AG09319 (cell line): ENCODE measurements at places on chromosomes 5 and 9.

- DNase-seq = no peak
Measured at GRCh38 chr5:87048156-87048555, 219.5 kb upstream of the RASA1 start.

- DNase-seq = no peak
Measured at GRCh38 chr5:98541641-98542040, 231.8 kb upstream of the RGMB start.

GRCh38 chr5:149728303-149728702 is 1.8 kb upstream of the PPARGC1B start:
- no peak for DNase-seq

- no peak for DNase-seq
Measured at GRCh38 chr9:125632321-125633115, 74.5 kb downstream of the MAPKAP1 start.

DNA sequence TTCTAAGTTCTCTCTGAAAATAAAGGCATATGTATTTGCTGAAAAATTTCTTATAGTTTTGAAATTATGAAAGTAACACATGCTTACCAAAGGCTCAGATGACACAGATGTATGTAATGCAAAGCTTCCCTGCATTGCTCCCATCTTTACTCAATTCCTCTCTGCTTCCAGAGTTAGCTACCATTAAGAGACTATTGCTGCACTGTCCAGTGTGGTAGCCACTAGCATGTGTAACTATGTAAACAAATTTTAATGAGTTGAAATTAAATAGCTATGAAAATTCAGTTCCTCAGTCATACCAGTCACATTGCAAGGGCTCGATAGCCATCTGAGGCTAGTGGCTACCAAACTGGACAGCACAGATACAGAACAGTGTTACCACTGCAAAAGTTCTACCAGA is 17.9 kb downstream of the FRMD3 start:
- DNase-seq = no peak

GRCh38 chr9:23232831-23233230 is 593.2 kb downstream of the ELAVL2 start:
- no peak for DNase-seq

DNA sequence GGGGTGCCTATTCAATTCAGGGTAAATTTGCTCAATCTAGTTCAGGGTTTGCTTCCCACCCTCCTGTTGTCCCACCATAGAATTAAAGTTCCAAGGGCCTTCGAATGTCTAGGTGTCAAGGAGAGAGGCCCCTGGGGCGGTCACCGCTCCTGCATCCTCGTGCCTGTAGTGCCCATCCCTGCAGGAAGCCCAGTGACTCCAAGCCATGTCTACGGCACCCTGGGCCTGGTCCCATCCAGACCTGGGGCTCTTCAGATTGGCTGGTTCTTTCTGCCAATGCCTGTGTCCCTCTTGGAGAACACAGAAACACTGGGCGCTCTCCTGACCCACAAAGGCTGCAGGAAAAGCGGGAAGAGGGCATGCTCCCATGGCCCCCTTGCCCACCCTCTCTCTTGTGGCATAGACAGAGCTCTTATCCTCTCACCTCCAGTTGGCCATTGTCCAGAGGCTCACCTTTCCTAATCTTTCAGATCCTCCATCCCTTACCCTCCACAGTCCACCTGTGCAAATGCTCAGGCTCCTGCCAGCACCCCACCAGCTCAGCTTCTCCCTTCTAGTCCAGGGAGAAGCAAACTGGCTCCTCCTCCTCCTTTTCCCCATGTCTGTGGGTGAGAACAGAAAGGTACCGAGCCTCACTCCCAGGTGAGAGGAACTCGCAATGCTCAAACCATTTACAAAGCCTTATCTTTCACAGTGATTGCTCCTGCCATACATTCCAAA is 253.0 kb upstream of the IRX2 start:
- DNase-seq = no peak

- DNase-seq = no peak
Measured at GRCh38 chr5:123605822-123606221, 93.8 kb downstream of the CSNK1G3 start.

- DNase-seq = no peak
Measured at GRCh38 chr5:58285900-58286299, 174.0 kb downstream of the PLK2 start.

DNA sequence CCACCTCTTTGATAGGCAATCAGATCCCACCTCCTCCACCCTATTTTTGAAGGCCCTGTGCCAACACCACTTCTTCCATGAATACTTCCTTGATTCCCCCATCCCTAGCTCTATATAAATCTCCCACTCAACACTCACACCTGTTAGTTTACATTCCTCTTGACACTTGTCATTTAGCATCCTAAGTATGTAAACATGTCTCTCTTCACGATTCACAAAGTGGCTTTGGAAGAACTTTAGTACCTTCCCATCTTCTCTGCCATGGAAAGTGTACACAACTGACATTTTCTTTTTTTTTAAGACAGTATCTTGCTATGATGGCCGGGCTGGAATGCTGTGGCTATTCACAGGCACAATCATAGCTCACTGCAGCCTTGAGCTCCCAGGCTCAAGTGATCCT is 1.5 kb upstream of the FXN start:
- no peak for DNase-seq

DNA sequence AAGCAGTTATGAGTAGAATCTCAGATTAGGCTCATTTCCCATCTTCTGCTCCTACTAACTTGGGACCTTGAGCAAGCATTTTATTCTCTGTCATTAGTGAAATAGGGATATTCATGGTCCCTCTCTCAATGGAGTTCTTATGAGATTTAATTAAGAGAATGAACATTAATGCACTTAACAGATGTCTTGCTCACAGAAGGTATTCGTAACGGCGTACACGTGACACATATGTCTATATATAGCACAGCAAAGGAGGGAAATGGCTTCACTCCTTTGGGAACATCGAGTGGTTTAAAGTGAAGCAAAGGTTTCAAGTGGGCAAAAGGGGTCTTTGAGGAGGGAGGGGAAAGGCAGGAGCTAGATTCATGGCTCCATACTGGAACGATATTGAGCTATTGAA is 24.6 kb downstream of the KDM4C start:
- no peak for DNase-seq

- no peak for DNase-seq
Measured at GRCh38 chr5:132480546-132480892, 10.1 kb downstream of the IRF1 start.

- peak; percentile 81 for DNase-seq
Measured at GRCh38 chr5:82406205-82406773, 128.1 kb upstream of the RPS23 start.

DNA sequence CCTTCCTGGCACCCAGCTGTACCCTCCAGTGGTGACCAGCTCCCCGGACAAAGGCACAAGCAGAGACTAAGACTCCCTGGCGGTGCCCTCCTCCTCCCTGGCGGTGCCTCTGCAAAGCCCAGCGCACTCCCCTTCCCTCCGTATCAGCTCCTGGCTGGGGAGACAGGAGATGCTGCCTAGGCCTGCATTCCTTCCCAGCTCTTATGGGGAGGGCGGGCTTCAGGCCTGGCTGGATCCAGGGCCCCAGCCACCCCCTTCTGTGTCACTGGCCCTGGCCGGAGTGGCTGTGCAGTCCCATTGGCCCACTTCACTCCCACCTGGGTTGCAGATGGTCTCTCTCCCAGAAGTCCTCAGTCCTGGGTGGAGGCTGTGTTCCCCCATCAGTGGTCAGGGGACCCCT is 6.4 kb downstream of the LCN12 start:
- DNase-seq = no peak

GRCh38 chr5:43075319-43076293 is 35.5 kb upstream of the ANXA2R start:
- DNase-seq = no peak

DNA sequence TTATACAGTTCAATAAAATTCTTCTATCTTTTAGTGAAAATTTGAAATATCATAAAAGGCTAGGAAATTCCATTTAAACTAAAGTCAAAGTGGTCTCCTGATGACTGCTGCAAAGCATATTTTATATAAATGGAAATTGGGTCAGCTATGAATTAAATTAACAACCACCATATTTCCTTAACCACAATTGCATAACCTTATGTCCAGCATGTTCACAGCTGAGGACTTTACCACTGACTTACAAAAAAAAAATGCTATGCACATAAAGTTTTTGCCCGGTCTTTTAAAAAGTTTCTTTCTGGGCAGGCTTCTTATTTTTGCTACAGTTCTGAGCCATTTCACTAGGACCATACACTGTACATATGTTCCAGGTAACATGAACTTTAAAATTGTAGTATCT is 208.6 kb upstream of the RGMB start:
- no peak for DNase-seq

- no peak for DNase-seq
Measured at GRCh38 chr5:168832308-168832707, 253.1 kb upstream of the PANK3 start.

GRCh38 chr5:10343486-10343885 is 10.0 kb upstream of the MARCHF6 start:
- DNase-seq = no peak

GRCh38 chr9:136831002-136831719 is 11.1 kb upstream of the AJM1 start:
- DNase-seq = no peak

- DNase-seq = no peak
Measured at GRCh38 chr9:27344776-27345175, 47.8 kb upstream of the EQTN start.

GRCh38 chr5:140322751-140323731 is 20.1 kb upstream of the PFDN1 start:
- no peak for DNase-seq

- DNase-seq = no peak
Measured at GRCh38 chr9:8858596-8859161, 1059.1 kb upstream of the DMAC1 start.

DNA sequence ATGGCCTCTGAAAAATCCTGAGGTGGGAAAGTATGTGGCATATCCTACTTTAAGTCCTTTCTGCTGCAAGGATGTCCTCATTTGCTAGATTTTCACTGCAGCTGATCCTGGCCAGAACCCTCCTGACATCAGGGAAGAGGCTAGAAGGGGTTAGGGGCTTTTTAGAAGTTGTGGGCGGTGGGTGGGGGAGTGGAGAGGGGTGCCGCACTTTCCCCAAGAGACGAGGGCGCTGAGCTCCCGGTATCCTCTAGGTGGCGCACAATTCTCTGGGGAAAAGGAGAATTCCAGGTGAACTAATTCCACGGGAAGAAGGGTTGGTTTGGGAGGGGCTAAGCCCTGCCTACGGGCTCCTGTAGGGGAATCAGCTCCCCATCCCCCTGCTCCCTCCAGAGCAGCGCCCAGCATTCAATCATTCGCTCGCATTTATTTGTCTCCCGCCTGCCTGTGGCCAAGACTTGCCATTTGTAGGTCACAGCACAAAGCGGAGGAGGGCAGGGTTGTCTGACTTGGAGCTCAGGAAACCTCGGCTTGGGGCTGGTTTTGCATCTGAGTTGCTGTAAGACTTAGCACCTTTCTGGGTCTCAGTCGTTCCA is 42.9 kb upstream of the HAND1 start:
- no peak for DNase-seq

DNA sequence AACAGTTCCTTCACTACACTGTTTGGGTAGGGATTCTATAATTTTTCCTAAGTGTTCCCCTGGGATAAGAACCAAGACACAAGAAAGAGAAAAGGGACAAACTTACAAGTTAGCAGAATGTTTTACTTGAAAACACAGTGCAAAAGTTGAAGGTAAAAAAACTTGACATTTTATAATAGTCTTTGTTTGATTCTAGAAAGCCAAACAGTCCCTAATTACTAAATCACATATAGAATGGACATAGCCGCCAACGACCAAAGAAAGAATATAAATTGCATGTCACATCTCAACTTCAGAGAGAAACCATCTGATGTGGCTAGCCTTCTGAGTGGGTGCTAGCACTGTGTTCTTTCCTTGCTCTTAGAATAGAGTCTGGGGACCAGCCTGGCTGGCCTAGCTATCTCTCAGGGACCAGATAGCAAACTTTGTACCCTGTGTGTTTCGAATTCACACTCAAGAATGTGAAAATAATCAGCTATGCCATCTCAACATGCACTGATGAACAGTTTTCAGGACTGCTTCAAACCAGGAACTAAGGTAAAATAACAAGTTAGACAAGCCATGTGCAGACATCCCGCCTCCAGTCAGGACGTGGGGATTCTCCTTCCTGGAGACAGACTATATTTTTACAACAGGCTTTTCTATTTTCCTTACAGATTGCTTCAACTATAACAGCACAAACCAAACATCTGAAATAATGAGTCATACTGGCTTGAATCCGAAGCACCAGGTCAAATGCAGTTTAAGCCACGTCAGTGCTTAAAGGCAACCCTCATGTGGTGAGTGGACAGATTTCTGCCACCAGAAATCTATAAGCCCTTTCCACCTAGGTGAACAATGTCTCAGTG is 53.7 kb downstream of the LHFPL2 start:
- DNase-seq = peak; percentile 91
